ENCODE measurements at places on chromosomes 16 and 17.

GRCh38 chr17:44130693-44131349 is 7.4 kb upstream of the HDAC5 start:
- H3K4me1 ChIP-seq, result no peaks in the 10 kb centered on the region
- no peak overlapping the region for H3K27ac ChIP-seq
- DNase-seq, result no peak
- no peaks in the 10 kb centered on the region for H3K27me3 ChIP-seq
- no peaks in the 10 kb centered on the region for H3K36me3 ChIP-seq

- H3K4me3 ChIP-seq, result no peak overlapping the region
- no peak for DNase-seq
- H3K36me3 ChIP-seq, result no peaks in the 10 kb centered on the region
- H3K27ac ChIP-seq, result no peak overlapping the region
- no peaks in the 10 kb centered on the region for H3K27me3 ChIP-seq
Measured at GRCh38 chr17:27512511-27513346, 56.5 kb downstream of the KSR1 start.

DNA sequence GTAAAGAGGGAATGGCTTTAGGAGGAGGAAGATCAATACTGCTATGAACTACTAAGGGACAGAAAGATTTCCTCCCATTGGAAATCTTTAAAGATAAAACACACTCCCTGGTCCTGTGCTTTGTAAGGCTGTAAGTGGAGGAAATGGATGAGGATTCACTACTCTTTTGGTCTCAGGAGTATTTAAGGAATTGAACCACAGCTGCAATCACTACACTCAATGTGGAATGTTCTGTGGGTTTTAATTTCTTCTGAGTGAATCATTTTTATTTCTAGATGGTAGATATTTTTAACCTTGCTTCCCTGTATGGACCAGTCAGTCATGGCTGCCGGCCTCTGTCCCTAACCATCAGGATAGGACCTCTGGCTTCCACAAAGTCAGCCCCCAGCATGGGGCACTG is 65.6 kb downstream of the SDR42E1 start:
- no peak overlapping the region for H3K27ac ChIP-seq
- H3K36me3 ChIP-seq, result no peaks in the 10 kb centered on the region
- no peak for DNase-seq
- H3K27me3 ChIP-seq, result no peaks in the 10 kb centered on the region
- no peak overlapping the region for H3K4me3 ChIP-seq

- H3K27ac ChIP-seq, result peak overlapping the region; percentile 84
- no peak for DNase-seq
- no peak overlapping the region for H3K4me3 ChIP-seq
- H3K27me3 ChIP-seq, result no peaks in the 10 kb centered on the region
- H3K36me3 ChIP-seq, result no peaks in the 10 kb centered on the region
Measured at GRCh38 chr17:43591779-43592562, 45.8 kb upstream of the ETV4 start.

- H3K27me3 ChIP-seq, result no peaks in the 10 kb centered on the region
- DNase-seq, result peak; percentile 11
- no peaks in the 10 kb centered on the region for H3K4me1 ChIP-seq
- H3K4me3 ChIP-seq, result no peak overlapping the region
Measured at GRCh38 chr16:9195287-9195686, 103.8 kb downstream of the HAPSTR1 start.

DNA sequence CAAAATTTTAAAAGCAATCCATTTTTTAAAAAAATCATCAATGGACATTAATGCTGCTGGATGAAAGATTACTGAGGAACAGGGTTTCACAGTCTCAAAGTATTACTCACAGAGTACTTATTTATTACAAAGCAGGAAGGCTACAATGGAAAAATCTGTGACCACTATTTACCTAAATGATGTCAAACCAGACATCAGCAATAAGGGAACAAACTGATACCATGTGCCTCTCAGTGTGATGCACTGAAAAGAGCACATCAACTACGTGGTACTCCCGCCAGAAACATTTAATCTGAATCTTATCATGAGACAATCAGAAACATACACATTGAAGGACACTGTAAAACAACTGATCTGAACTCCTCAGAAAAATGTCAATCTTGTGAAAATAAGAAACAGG is 124.2 kb downstream of the PARN start:
- peaks cover 7% of the 10 kb centered on the region for H3K4me1 ChIP-seq
- no peak overlapping the region for H3K4me3 ChIP-seq
- DNase-seq, result no peak
- H3K27me3 ChIP-seq, result no peaks in the 10 kb centered on the region

DNA sequence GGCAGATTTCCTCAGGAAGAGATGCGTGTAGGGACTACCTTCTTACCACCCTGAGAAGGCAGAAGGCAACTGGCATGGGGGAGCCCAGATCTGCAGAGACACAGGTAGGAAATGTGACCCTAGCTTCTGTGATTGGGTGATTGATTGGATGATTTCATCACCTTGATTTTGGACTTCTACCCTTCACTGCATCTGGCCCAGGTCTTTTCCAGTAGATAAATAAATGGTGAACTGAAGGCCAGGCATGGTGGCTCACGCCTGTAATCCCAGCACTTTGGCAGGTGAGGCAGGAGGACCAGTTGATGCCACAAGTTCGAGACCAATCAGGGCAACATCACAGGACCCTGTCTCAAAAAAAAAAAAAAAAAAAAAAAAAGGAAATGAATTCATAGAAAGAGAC is 14.7 kb upstream of the SMURF2 start:
- no peak overlapping the region for H3K4me3 ChIP-seq
- no peak for DNase-seq
- H3K27ac ChIP-seq, result no peak overlapping the region
- no peaks in the 10 kb centered on the region for H3K36me3 ChIP-seq
- no peaks in the 10 kb centered on the region for H3K4me1 ChIP-seq

DNA sequence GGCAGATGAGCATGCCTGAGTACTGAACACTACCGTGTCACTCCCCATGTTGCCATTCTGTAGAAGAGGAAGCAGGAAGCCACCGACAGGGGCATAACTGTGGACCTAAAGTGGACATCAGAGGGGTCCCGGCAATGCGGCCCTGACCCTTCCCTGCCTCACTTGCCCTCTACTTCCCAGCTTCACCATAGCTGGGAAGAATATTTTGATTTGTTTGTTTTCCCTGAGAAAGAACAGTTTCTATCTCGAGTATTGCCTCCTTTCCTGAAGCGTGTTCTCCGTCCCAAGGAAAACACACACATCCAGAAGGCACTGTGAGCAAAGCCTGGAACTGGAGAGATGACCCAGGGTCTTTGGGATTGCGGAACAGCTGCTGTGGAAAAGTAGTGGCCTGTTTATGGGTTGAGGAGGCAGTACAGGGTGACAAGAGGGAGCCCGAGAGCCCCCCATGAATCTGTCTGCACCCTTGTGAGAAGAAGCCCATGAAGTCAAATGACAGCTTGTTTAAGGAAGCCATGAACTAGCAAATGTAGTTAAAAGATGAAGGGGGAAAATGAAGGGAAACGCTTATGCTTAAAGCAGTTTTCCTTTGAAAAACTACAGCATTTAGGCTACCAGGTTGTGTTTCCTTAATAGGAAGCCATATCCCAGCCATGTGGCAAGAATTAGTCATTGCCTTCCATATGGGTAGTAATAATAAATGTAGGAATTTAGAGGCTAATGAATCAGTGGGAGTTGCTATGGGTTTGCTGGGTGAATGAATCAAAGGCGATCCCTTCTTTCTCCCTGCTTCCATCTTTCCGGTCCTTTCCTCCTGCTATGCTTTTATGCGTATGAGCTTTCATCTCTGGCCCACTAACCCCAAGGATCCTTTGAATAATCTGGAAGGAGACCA is 90.0 kb upstream of the TBX2 start:
- no peak for DNase-seq
- no peak overlapping the region for H3K27ac ChIP-seq
- H3K4me1 ChIP-seq, result peaks cover 16% of the 10 kb centered on the region
- H3K27me3 ChIP-seq, result no peaks in the 10 kb centered on the region

- no peaks in the 10 kb centered on the region for H3K4me1 ChIP-seq
- no peak overlapping the region for H3K27ac ChIP-seq
- no peak overlapping the region for H3K4me3 ChIP-seq
- no peak for DNase-seq
- H3K36me3 ChIP-seq, result no peaks in the 10 kb centered on the region
- no peaks in the 10 kb centered on the region for H3K27me3 ChIP-seq
Measured at GRCh38 chr16:25959221-25959620, 267.5 kb downstream of the HS3ST4 start.

- H3K27ac ChIP-seq, result peak overlapping the region; percentile 54
- H3K4me3 ChIP-seq, result peak overlapping the region; percentile 42
- H3K36me3 ChIP-seq, result peaks cover 3% of the 10 kb centered on the region
- peaks cover 57% of the 10 kb centered on the region for H3K4me1 ChIP-seq
Measured at GRCh38 chr16:2023092-2024031, 3.3 kb upstream of the NHERF2 start.

GRCh38 chr16:67199808-67200198 is 872 bp downstream of the ELMO3 start:
- peaks cover 90% of the 10 kb centered on the region for H3K36me3 ChIP-seq
- no peak overlapping the region for H3K27ac ChIP-seq
- H3K27me3 ChIP-seq, result no peaks in the 10 kb centered on the region
- peaks cover 15% of the 10 kb centered on the region for H3K4me1 ChIP-seq
- no peak overlapping the region for H3K4me3 ChIP-seq
- DNase-seq, result no peak

DNA sequence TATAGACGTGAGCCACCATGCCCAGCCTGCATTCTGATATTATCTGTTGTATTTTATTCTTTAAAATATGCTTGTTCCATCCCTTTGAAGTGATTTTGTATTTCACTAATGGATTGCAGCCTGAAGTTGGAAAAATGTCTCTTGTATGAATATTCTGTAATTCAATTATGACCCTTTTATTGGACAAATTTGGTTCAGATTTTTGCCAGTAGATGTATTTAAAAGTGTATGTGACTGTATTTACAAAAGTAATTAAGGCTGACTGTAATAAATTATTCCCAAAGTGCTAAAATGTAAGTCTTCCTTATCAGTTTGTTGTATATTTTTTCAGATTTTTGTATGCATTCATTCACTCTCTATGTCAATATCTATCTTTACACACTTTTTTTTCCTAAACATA is 23.8 kb downstream of the PPM1E start:
- DNase-seq, result no peak
- H3K4me1 ChIP-seq, result no peaks in the 10 kb centered on the region
- H3K4me3 ChIP-seq, result no peak overlapping the region
- H3K36me3 ChIP-seq, result no peaks in the 10 kb centered on the region
- H3K27me3 ChIP-seq, result no peaks in the 10 kb centered on the region

- H3K27me3 ChIP-seq, result no peaks in the 10 kb centered on the region
- peak overlapping the region; percentile 19 for H3K27ac ChIP-seq
- H3K36me3 ChIP-seq, result no peaks in the 10 kb centered on the region
- peaks cover 12% of the 10 kb centered on the region for H3K4me1 ChIP-seq
Measured at GRCh38 chr16:48501516-48502377, 108.2 kb downstream of the N4BP1 start.

GRCh38 chr16:920717-921116 is 50.1 kb downstream of the LMF1 start:
- H3K27ac ChIP-seq, result no peak overlapping the region
- peaks cover 45% of the 10 kb centered on the region for H3K4me1 ChIP-seq

DNA sequence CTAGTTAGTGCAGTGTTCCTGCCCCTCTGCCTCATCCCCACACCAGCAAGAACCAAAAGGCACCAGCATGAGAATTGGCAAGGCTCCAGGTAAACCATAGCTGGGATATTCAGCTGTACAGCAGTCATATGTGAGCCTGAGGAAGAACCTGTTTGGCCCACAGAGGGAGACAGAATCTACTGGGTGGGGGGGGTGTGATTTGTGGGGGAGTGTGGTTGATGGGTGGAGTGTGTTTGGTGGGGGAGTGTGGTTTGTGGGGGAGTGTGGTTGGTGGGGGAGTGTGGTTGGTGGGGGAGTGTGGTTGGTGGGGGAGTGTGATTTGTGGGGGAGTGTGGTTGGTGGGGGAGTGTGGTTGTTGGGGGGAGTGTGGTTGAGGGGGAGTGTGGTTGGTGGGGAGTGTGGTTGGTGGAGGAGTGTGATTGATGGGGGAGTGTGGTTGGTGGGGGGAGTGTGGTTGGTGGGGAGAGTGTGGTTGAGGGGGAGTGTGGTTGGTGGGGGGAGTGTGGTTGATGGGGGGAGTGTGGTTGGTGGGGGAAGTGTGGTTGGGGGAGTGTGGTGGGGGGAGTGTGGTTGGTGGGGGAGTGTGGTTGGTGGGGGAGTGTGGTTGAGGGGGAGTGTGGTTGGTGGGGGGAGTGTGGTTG is 19.5 kb downstream of the MINK1 start:
- H3K36me3 ChIP-seq, result peaks cover 13% of the 10 kb centered on the region
- H3K27me3 ChIP-seq, result no peaks in the 10 kb centered on the region
- H3K4me3 ChIP-seq, result no peak overlapping the region
- no peak for DNase-seq
- H3K27ac ChIP-seq, result no peak overlapping the region
- H3K4me1 ChIP-seq, result peaks cover 21% of the 10 kb centered on the region

DNA sequence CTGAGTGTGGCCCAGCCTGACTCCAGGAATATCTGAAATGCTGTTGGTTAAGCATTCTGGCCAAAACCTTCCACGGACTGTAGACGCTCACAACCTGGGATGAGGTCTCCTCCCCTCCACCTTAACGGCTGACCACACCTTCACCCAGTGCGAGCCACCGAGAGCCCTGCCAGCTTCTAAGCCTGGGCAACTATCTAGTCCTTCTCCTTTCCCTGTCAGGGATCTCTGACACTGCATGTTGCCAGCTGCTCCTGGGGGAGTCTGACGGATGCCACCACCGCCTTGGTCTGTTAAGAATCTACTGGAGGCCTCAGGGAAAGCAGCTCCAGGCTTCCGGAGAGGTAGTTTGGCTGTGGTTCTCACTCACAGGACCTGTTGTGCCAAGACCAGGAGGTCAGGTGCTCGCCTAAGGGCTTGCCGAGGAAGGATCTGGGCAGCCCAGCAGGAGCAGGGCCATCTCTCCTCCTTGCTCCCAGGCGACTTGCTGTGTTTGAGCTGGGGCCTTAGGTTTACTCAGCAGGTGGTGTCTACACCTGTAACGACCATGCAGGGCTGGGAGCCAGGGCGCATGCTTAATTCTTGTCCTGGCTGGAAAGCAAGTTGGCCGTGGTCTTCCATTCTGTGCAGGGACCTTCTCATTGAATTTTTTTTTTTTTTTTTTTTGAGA is 111.8 kb downstream of the NTN1 start:
- no peak overlapping the region for H3K27ac ChIP-seq
- H3K27me3 ChIP-seq, result no peaks in the 10 kb centered on the region
- no peak overlapping the region for H3K4me3 ChIP-seq
- no peak for DNase-seq

- H3K27ac ChIP-seq, result no peak overlapping the region
- H3K4me3 ChIP-seq, result no peak overlapping the region
- no peak for DNase-seq
- no peaks in the 10 kb centered on the region for H3K36me3 ChIP-seq
- peaks cover 46% of the 10 kb centered on the region for H3K27me3 ChIP-seq
Measured at GRCh38 chr16:25692351-25692741, 587 bp downstream of the HS3ST4 start.

- H3K27ac ChIP-seq, result no peak overlapping the region
- peaks cover 76% of the 10 kb centered on the region for H3K4me1 ChIP-seq
- no peak overlapping the region for H3K4me3 ChIP-seq
- DNase-seq, result no peak
- no peaks in the 10 kb centered on the region for H3K27me3 ChIP-seq
Measured at GRCh38 chr16:85640254-85640558, 27.1 kb downstream of the GSE1 start.
